ENCODE measurements at places on chromosomes 6 and 20.

DNA sequence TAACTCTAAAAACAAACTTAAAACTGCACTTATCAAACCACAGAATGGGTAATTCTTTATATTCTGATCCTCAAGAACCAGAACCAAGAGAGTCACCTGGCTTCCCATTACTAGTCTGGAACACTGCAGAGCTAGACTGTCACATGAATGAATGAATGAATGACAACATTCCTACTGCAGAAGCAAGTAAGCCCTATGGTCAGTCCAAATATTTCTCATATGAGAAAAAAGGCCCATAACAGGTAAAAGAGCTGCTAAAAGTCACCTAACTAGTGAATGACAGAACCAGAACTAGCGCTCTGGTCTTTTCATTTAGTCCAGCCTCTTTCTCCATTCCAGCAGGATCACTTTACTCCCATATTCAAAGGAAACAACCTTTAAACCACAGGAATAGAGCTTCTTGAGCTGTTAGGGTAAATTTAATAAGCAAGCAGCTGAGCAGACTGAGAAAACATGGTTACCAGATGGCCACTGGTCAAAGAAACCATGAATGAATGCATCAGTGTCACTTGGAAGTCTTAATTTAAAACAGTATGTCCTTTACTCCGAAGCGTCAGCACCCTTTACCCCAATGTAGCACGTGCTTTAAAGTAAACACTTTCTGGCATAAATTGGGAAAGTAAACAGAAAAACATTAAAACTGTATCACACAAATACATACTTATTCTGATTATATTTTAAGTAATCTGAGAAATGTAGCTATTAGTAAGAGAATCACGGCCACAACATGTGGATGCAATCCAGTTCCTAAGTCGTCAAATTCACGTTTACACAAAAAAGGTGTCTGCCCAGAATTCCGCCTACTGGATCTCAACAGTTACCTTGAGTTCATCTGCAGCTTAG, 1.4 kb downstream of the PREP start:
- DNase-seq, result no peak

DNA sequence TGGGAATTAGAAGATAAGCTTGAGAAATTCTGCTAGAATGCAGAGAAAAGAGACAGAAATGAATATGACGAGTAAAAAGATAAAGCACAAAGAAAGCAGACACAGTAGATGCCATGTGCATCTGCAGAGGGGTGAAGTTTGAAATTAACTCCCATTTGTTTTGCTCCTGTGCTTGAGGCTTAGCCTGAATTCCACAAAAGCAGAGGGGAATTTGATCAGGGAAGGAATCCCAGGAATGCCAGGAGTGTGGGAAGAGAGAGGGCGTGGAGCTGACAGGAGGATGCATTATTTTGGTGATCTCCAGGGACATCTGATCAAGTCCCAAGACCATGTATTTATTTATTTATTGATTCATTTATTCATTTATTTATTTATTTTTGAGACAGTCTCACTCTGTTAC, 55.6 kb downstream of the SLC22A1 start:
- DNase-seq, result no peak

GRCh38 chr6:134267917-134268361, 50.0 kb downstream of the SGK1 start:
- no peak for DNase-seq

- no peak for DNase-seq
Measured at GRCh38 chr6:157708933-157709332, 114.1 kb upstream of the SNX9 start.

GRCh38 chr6:16754274-16754673, 7.0 kb downstream of the ATXN1 start:
- no peak for DNase-seq

GRCh38 chr6:138145402-138145801, 16.3 kb upstream of the ARFGEF3 start:
- no peak for DNase-seq

DNA sequence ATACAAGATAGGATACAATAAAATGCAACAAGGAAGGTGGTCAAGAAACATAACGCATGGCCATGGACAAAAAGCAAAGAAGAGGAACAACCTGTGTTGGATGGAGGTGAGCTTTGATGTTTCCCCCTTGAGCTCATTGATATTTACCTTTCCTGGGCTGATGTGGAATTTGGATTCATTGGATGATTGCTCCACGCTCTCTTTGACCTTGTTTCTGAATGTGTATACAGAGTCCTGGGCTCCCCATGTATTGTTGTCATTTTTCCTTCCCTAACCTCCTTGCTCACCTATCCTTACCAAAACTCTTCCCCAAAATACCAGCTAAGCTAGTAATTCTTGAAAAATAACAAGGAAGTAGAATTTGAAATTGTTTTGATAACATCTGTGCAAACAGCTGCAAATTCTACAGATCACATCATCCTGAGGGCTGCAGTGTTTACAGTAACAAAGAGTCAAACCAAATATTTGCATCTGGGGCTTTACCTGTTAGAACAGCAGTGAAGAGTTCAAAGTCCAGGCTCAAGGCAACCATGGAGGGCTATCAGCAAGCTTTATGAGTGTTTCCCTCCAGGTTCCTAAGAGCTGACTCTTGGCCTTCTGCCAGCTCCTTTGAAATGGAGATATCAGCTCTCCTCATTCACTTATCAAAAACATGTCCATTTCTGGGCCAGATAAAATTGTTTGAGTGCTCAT, 214.3 kb upstream of the MARCKS start:
- no peak for DNase-seq

- no peak for DNase-seq
Measured at GRCh38 chr6:38625217-38625616, 14.5 kb downstream of the BTBD9 start.

- DNase-seq, result no peak
Measured at GRCh38 chr6:144586986-144587385, 301.9 kb downstream of the UTRN start.
